ENCODE measurements at places on chromosomes 2 and 18. TPM values are rescaled to one million over a fixed set of nuclear protein-coding genes. Genes with fewer than 3 reads are reported as not detected.

Gene GRHL1
- 2.7 TPM for total RNA-seq

Gene SIX3
- not detected for total RNA-seq

Gene ACVR2A
- total RNA-seq, result 19.0 TPM

Gene ESPNL
- total RNA-seq, result 0.35 TPM

Gene MYOM1
- total RNA-seq, result 2.5 TPM
